ENCODE measurements at places on chromosomes 4 and X. TPM values are rescaled to one million over a fixed set of nuclear protein-coding genes. Genes with fewer than 3 reads are reported as not detected.
A peak's percentile ranks its signal among the peaks of the same experiment; 100 is the strongest.

DNA sequence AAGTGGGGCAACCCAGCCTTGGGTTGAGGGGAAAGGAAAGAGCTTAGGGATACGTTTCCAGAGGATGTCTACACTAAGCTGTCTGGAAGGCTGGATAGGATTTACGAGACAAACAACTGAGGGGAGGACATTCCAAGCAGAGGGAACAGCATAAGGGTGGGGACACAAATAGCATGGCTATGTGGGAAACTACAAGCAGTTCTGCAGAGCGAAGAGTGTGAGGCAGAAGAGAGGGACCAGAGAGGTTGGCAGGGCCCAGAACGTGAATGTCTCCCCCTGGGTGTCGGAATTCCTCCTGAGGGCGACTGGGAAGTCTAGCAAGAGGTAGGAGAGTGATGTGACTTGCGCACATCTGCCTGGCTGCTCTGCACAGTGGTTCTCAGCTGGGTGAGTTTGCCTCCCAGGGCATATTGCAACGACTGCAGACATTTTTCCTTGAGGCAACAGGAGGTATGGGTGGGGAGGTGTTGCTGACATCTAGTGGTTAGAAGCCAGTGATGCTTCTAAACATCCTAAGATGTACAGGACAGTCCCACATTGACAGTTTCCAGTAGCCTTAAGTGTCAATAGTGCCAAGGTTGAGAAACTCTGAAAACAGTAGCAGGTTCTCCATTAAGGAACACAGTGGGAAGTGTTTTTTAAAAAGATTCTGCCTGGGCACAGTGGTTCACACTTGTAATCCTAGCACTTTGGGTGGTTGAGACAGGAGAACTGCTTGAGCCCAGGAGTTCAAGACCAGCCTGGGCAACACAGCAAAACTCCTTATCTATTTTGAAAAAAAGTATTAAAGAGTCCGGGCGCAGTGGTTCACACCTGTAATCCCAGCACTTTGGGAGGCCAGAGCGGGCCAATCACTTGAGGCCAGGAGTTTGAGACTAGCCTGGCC, 9.2 kb downstream of the NDUFA1 start:
- no peak for DNase-seq

The F9 gene
- not detected for polyA plus RNA-seq

- DNase-seq, result no peak
Measured at GRCh38 chr4:3469386-3470243, 6.5 kb downstream of the DOK7 start.

DNA sequence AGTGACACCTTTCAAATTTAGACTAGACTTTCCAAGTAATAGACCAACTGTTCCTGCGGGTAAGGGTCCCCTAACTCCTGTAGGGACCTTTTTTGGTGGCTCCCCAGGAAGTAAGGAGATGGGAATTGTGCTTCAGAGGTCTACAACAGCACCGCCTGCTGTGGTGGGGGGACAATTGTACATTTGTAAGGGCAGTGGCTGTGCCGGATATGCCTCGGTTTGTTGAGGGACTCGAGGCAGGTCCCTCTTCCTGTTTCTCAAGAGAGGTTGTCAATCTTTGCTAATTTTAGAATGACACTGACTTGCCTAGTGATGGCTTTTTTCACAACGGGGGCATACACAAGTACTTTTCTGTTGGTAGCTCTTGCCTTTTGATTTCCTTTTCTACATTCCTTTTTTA, 15.5 kb upstream of the HSD17B11 start:
- DNase-seq, result no peak

The PHKA1 gene
- polyA plus RNA-seq, result 3.7 TPM

- no peak for DNase-seq
Measured at GRCh38 chrX:19792412-19792811, 95.0 kb downstream of the SH3KBP1 start.

- DNase-seq, result peak; percentile 69
Measured at GRCh38 chrX:40013266-40014195, 84.2 kb downstream of the BCOR start.

The TKTL2 gene
- not detected for polyA plus RNA-seq

The GABRB1 gene
- not detected for polyA plus RNA-seq

GRCh38 chr4:55258152-55258865, 87.7 kb upstream of the SRD5A3 start:
- no peak for DNase-seq

GRCh38 chr4:119653990-119654389, 25.4 kb upstream of the PDE5A start:
- DNase-seq, result no peak

The HSD17B13 gene
- polyA plus RNA-seq, result not detected

DNA sequence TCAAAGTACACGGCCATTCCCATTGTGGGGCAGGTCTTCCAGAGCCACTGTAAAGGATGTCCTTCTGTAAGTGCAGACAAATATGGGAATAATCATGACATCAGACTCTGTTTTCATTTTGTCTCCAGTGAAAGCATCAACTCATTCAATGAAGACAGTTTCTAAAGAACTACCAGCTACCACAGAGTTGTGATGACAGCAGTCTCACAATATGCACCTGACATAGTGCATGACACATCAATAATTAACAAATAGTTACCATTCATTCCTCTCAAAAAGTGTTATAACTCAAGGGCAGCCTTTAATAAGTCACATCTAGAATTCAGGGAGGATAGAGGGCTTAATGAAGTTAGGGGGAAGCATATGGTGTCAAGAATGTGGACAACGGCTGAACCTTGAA, 20.2 kb downstream of the MTTP start:
- DNase-seq, result no peak

The FATE1 gene
- not detected for polyA plus RNA-seq

DNA sequence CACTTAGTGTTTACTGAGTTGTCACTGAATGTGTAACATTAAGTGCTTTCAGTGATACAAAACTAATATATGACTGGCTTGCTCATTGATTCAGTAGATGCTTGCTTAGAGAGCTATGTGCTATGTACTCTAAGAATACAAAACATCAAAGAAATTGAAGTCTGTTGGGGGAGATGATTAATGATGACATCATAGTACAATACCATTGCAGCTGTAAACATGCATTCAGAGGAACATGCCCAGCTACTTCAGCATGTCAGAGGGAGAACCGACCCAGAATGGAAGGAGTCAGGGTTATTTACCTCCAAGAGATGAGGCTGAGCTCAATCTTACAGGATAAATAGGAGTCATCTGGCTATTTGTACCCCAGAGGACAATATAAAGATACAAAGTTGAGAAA, 290.8 kb downstream of the TENM3 start:
- peak; percentile 90 for DNase-seq

The PABPC1L2B gene
- polyA plus RNA-seq, result not detected
